ENCODE measurements at places on chromosomes 13 and 19.

- DNase-seq, result no peak
Observed at GRCh38 chr13:20264271-20265018, 32.3 kb upstream of the GJB6 start.

- no peak for DNase-seq
Observed at GRCh38 chr13:50645092-50645491, 198.4 kb downstream of the DLEU7 start.

DNA sequence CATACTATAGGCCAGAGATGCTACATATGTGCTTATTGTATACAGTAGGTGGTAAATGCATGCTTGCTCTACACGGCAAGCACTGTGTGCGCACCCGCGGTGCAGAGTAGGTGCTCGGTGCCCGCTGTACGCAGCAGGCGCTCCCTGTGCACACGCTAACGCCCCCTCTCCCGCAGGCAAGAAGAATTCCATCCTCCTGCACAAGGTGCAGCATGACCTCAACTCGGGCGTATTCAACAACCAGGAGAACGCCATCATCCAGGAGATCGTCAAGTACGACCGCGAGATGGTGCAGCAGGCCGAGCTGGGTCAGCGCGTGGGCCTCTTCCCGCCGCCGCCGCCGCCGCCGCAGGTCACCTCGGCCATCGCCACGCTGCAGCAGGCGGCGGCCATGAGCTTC lies 17.7 kb downstream of the POLRMT start:
- DNase-seq, result no peak

- no peak for DNase-seq
Observed at GRCh38 chr13:48562296-48563066, 29.6 kb upstream of the RCBTB2 start.

GRCh38 chr13:39961036-39961435 lies 305.6 kb downstream of the COG6 start:
- DNase-seq, result no peak

DNA sequence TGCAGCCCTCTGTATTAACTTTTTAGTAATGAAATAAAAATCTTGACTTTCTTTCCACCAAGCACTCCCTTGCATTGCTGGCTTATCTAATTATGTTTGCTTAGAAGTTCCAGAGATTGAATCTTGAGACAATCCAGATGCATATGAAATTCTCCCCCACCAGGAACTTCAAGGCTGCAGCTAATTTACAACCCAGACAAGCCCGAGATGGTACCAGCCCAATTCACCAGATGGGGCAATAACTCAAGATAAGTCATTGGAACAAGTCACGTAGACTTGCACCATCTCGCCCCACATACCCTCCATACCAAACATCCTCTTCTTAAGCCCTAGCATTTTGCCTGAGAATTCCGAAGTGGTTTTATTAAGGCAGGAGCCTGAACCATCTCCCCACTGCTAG lies 29.0 kb downstream of the UTP14C start:
- no peak for DNase-seq
